ENCODE measurements at places on chromosomes 11 and 22.
A peak's percentile ranks its signal among the peaks of the same experiment; 100 is the strongest.

DNA sequence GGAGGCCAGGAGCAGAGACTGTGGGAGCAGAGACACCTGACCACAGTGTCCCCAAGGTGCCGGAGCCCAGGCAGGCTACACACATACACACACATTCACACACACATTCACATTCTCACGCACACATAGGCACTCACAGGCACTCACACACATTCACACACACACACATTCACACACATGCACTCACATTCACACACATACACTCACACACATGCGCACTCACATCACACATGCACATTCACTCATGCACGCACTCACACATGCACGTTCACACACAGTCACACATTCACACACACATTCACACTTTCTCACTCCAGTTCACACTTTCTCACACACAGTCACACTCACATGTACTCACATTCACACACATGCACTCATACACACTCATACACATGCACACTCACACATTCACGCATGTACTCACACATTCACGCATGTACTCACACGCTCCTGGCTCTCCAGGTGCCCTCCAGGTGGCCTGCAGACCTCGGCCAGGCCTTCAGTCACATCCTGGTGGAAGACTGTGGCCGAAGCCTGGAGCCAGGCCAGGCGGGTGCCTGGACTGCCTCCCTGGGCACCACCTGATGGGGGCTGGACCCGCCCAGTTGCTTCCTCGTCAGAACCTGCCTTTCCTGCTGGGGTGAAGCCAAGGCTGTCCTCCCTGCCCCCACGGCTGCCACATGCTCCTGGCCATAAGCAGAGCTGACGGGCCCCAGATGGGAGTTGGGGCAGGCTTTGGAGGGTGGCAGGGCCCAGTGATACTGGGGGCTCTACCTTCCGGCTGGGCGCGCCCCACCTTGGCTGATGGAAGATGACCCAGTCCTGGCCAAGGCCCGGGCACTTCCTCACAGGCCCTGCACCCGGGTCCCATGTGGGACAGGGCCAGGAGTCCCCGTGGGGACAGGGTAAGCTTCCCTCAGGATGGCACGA lies 89.5 kb downstream of the WNT7B start:
- no peak for DNase-seq

- DNase-seq = peak; percentile 13
These were observed 2.8 kb upstream of the NARS2 start for GRCh38 chr11:78577495-78577894.

DNA sequence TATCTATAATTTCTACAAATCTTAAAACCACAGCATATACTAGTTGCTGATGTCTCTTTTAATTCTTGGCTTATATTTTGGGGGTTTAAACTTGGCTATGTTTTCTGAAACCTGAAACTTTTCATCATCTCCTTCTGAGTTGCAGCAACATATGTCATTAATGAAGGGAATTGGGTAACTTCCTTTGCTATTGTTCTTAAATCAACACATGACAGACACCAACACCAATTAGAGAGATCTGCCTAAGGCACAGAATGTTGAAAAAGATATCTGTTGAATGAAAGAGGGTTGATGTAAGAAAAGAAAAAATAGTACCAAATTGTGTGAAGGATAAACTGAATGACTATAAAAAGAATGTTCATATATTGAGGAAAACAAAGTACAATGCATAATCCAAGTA lies 10.3 kb upstream of the GAS2 start:
- DNase-seq = no peak

DNA sequence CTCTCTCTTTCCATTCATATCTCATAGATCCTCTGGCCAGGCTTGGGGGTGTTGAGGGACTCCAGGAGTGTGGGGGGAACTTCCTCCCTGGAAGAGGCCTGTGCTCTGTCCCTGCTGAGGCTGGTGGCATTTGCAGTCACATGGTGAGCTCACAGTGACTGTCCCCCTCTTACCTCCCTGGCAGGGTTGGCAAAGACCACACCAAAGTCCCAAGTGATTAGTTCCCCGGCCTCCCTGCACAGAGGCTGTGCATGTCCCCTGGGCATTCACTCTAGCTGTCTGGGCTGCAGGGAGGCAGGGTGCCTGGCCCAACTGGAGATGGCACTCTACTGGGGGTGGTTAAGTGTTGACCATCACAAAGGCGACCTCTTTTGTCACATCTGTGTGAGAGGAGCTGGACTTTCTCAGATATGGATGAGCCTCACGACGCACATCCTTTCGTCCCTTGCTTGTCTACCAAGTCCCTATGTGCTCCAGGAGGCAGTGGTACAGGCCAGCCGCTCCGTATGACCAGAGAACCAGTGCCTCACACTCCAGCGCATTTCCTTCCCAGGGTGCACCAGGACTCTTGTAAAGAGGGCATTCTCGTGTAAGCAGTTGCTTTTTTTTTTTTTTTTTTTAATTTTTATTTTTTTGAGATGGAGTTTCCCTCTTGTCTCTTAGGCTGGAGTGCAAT lies 8.8 kb downstream of the TANGO2 start:
- no peak for DNase-seq

- DNase-seq = no peak
These were observed 900.3 kb downstream of the OPCML start for GRCh38 chr11:132631989-132632388.

Data from CD4-positive, alpha-beta T cell treated with Interleukin-1 beta for 1 hour (primary cell).